CD4-positive, alpha-beta memory T cell (primary cell): ENCODE measurements at places on chromosomes 3 and 15. TPM values are rescaled to one million over a fixed set of nuclear protein-coding genes. Genes with fewer than 3 reads are reported as not detected.

DNA sequence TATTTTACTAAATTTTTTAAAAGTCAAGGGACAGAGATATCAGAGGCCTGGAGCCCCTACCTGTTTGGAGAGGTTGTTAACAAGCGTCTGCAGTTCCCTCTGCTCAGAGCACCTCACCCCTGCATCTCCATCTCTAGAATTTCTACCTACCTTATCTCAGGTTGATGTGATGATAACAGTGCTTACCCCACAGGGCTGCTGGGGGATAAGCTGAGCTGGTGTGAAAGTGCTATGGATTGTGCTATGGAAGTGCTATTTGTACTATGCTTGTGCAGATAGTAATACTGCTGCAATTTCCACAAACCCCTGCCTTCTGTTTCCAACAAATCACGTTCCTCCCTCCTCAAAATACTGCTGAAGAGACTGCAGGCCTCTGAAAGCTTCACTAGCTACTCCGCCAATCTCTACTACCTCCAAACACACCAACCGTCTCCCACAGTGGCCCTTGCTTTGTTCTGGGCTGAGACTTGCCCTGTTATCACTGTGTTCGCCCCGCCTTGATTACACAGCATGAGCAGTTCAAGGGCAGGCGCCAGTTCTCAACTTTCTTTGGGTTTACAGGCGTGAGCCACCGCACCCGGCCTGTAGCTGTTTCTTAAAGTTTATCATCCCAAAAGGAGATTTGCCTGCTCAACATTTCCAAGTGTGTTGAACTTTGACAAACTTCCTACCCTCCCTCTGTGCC lies 28.4 kb upstream of the PARL start:
- no peak for DNase-seq

- no peak for DNase-seq
Observed at GRCh38 chr15:78088773-78089080, 3.6 kb upstream of the SH2D7 start.

Gene SLC22A14
- not detected for total RNA-seq

Gene MUC20
- total RNA-seq: 9.9 TPM

DNA sequence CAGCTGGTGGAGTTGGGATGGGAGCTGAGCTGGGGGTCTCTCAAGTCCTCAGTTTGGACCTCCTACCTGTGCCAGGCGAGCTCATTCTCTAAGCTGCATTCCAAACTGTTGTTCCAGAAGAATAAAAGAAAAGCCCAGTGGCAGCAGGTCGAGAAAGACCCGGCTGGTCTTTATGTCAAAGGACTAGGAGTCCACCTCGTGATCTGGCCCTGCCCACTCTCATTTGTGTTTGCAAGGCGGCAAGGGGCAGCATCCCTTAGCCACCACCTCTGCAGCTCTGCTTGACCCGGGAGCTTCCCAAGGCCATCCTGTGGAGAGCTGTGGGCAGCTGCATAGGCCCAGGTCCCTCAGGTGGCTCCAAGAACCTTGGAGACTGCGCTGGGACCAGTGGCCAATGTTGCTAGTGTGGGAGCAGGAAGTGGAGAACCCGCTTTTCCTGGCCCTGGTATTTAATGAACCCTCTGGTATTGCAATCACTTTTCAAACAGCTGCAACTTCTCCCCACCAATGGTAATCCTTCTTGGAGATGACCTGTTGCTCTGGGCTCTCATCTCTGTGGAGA lies 30.9 kb downstream of the KY start:
- no peak for DNase-seq

DNA sequence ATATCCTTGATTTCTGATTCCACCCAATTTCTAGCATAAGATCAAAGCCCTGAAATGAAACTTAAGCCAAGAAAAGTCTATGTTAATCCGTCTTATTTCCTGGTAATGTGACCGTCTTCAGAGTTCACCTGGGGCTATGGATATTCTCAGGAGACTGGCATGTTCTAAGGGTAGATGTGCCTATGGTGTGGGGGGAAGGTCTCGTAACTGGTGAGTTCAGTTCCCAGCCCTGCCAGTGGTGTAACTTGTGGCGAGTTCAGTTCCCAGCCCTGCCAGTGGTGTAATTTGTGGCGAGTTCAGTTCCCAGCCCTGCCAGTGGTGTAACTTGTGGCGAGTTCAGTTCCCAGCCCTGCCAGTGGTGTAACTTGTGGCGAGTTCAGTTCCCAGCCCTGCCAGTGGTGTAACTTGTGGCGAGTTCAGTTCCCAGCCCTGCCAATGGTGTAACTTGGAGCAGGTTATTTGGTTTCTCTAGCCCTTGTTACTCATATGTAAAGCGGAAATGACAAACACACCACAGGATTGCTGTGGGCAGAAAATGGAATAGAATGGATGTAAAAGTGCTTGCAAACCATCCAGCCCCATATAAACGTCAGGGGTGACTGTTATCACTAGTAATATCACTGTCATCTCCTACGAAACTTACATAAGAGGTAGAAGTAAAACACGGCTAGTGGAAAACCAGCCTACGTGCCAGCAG lies 30.4 kb downstream of the SLC51A start:
- peak; percentile 12 for DNase-seq

DNA sequence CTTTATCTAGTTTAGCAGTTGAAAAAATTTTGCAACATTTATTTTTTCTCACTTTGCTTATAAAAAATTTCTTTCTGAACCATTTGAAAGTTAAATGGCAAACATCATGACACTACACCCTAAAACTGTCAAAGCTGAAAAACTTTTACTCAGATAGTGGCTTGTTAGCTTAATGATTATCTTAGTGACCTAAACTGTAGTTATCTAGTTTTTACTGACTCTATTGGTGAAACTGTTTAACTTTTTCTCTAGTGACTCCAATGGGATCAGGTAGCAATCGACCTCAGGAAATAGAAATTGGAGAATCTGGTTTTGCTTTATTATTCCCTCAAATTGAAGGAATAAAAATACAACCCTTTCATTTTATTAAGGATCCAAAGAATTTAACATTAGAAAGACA lies 13.3 kb downstream of the FBXO22 start:
- DNase-seq: no peak

- peak; percentile 69 for DNase-seq
Observed at GRCh38 chr3:50154840-50155490, at the start of gene SEMA3F. Gene SEMA3F, plus strand, starts transcription at chr3:50155324. Its CDS starts 4,299 bp downstream, at chr3:50159623.

- no peak for DNase-seq
Observed at GRCh38 chr15:51377038-51377786, 35.8 kb downstream of the GLDN start.

Gene TMC3
- not detected for total RNA-seq

DNA sequence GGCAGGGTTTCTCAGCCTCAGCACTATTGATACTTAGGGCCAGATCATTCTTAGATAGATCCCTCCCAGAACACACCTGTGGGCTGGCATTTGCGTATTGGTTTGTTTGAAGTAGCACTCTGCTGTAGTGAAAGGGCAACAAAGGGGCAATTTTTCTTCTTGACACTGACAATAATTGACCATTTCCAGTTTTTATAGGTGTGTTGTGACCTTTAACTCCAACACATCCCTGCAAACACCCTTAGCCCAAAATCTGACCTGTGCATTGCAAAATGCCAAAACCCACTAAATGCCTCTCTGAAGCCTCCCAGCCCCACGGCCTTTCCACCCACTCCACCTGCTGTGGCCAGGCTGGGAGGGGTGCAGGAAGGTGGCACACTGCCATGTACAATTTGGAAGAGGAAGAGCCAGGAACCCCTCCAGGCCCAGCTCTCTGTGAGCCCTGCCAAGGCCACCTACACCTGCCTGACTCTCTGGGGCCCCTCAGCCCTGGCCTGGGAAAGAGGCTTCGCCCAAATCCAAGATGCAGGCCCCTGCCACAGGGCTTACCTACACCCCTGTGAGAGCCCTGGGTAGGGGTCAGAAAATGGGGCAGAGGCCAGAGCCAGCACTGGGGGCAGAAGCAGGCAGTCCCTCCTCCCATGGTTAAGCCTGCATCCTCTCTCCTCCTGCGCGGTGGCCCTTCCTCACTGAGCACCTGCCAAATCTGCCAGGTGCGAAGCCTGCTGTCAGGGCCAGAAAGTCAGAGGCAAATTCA lies 9.6 kb upstream of the CYP11A1 start:
- DNase-seq: no peak

Gene GCHFR
- total RNA-seq: 24.1 TPM

DNA sequence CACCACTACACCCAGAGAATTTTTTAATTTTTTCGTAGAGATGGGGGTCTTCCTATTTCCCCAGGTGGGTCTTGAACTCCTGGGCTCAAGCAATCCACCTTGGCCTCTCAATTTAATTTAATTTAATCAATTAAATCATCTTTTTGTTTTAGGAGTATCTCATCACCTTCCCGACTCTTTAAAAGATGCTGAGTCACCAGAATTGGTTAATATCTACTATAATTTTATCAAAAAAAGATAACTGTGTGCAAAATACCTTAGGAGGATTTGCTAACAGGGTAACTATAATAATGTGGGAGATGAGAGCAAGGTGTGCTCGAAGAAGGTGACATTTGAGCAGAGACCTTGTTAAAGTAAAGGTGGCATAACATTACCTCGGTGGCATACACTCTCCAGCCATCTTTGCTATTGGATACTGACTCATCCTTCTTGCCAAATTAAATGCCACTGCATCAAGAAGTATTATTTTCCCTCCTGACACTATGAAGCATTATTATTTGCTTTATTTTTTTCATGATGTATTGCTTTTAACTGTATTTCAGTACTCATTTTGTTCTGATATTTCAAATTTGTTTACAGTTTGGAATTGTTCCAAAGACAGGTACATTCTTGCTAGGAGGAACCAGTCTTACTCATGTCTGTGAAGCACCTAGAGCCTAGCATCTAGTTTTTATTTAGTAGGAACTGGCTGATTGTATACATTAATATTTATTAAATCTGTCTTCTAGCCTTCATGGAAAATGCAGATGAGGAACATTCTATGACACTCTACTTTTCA lies 200.7 kb downstream of the MBNL1 start:
- no peak for DNase-seq

DNA sequence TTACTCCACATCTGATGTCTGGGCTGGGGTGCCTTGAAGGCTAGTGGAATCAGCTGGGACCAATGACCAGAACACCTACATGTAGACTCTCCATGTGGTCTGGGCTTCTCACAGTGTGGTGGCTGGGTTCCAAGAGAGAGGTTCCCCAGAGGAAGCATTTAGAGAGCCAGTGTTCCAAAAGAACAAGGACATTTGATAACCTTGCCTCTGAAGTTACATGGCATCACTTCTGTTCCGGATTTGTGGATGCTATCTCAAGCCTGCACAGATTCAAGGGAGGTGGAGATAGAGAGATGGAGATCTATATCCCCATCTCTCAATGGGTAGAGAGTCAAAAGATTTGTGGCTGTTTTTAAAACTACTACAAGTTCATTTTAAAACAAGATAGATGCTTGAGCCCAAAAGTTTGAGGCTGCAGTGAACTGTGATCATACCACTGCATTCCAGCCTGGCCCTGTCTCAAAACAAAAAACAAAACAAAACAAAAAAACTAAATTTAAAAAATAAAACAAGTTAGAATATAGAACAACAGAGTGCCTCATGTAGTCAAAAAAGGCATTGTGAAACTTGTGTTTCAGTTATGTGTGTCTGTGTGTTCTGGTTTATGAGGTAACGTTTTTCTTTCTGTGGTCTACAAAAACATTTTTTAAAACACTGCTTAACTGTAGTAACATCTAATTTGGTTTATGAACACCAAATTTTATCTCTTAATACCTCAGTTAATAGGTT lies 44.8 kb downstream of the PDE8A start:
- no peak for DNase-seq

DNA sequence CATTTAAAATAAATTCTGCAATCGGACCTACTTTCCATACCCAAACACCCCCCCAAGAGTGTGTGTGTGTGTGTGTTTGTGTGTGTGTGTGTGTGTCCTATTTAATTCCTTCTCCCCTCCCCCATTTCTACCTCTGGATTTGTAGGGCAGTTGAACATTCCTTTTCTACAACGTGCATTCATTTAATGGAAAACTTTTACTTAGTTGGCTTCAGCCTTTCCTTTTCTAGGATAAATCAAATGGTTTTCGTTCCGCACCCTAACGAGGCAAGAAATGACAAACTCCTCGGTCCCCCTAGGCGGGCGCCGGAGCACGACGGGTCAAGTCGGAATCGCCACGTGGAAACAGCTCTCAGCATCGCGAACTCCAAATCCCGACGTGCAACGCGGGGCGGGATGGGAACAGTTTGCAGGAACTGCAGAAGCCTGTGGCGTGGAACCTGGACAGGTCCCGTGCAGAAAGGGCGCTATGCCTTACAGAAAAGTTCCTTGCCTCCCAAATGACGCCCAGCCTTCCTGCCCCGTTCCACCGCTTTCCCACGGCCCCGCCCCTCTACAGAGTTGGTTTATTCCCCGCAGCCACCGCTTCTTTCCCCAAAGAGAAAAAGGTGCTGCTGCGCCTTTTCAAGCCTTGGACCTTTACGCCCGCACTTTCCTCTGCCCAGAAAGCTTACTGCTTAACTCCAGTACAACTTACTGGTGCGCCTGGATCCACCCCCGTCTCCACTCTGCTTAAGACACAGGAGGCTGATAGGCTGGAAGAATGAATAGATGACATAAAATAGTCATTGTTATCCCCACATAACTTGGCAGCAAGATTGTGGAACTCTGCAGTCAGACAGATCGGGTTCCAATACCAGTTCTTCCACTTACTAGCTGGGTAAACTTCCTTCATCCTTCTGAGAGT lies 1.1 kb upstream of the EIF2B5 start:
- DNase-seq: peak; percentile 22

Gene PSTPIP1
- total RNA-seq: 225 TPM
